Naive thymus-derived CD8-positive, alpha-beta T cell (primary cell): ENCODE measurements at places on chromosomes 6 and 20.

GRCh38 chr6:16947375-16948015 is 154.4 kb upstream of the STMND1 start:
- H3K4me1 ChIP-seq = no peaks in the 10 kb centered on the region
- no peak overlapping the region for H3K27ac ChIP-seq
- H3K27me3 ChIP-seq = peaks cover 5% of the 10 kb centered on the region
- no peak overlapping the region for H3K4me3 ChIP-seq

- H3K4me3 ChIP-seq = peak within 1 kb of the TSS; percentile 92
- no peaks in the 10 kb centered on the region for H3K36me3 ChIP-seq
These were observed at the start of gene SLC23A2 for GRCh38 chr20:5001174-5002076. Gene SLC23A2 (minus strand): TSS chr20:5001510. CDS start chr20:4932562, 68,948 bp downstream.

DNA sequence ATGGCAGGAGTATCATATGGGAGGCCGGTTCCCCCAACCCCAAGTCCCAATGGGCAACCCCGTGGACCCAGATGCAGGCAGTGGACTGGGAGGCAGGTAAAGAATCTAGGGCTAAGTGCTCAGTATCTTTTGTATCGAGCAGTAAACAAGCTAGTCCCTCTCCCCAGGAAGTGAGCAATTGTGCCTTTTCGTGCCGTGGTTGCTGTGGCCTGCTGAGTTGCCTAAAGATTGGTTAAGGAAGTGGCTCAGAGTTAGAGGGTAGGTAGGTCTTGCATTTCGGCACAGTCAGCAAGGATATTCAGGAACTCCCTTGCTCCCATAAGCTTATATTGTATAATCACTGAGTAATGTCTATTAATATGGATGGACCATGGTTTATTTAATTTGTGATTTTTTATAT is 1.3 kb upstream of the DNAH8 start:
- no peak overlapping the region for H3K27ac ChIP-seq
- peaks cover 27% of the 10 kb centered on the region for H3K27me3 ChIP-seq
- peak; percentile 22 for DNase-seq

- H3K4me3 ChIP-seq = no peak overlapping the region
- H3K36me3 ChIP-seq = no peaks in the 10 kb centered on the region
- H3K4me1 ChIP-seq = peaks cover 5% of the 10 kb centered on the region
- no peak overlapping the region for H3K27ac ChIP-seq
These were observed 27.8 kb upstream of the TLDC2 start for GRCh38 chr20:36848078-36848660.

DNA sequence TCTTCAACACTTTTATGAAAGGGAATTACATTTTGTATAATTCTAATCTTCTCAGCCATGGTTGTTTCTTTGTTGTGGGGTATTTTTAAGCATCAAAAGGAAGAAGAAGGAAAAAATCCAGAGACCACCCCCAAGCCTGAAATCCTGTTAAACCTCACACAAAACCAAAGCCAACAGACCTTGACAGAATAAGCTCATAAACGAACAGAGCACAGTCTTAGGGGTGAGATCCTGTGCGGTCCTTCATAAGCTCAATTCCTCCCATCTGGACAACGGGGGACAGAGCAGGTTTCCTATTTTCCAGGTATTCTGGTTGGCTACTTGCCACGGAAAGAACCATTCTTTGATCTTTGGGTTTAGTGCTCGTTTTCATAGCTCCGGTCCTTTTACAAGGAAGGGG is 151.3 kb upstream of the SULF2 start:
- no peaks in the 10 kb centered on the region for H3K4me1 ChIP-seq
- H3K27ac ChIP-seq = no peak overlapping the region
- DNase-seq = no peak

DNA sequence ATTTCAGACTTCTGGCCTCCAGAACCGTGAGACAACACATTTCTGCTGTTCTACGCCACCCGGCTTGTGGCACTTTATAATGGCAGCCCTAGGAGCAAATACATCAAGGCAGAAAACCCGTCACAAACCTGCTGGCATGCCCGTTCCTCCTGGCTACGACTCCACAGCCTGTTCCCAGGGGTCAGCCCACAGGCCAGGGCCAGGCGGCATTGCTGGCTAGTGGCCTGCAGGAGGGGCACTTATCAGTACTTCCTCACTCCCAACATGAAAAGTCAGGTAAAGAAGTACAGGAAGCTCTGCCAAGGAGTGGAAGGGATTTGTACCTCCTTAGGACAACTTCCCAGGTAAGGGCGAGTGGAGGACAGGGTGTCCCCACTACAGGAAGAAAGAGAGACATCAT is 223.1 kb upstream of the AGPAT4 start:
- H3K4me1 ChIP-seq = no peaks in the 10 kb centered on the region
- H3K27me3 ChIP-seq = no peaks in the 10 kb centered on the region
- DNase-seq = no peak

GRCh38 chr6:7051780-7052442 is 55.9 kb upstream of the RREB1 start:
- H3K27ac ChIP-seq = no peak overlapping the region
- H3K4me1 ChIP-seq = peaks cover 13% of the 10 kb centered on the region
- H3K27me3 ChIP-seq = no peaks in the 10 kb centered on the region
- H3K36me3 ChIP-seq = no peaks in the 10 kb centered on the region
- DNase-seq = peak; percentile 55

DNA sequence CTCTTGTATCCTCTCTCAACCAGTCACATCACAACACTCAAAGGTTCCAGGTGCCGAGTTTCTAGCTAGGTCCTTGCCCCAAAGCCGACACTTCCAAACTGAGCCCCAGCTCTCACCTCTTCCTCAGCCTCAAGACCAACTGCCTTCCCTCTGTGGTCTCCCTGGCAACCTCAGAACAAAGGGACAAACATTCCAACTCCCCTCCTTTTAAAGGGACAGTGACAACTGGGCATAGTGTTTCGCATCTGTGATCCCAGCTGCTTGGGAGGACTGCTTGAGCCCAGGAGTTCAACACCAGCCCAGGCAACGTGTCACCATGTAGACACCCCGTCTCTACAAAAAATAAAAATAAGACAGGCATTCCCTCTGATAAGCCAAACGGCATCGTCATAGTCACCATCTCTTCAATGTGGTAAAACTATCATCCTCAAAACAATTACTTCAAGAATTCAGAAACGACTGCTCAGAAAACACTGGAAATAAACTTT is 11.3 kb downstream of the DIDO1 start:
- peaks cover 38% of the 10 kb centered on the region for H3K36me3 ChIP-seq
- H3K4me3 ChIP-seq = peak overlapping the region; percentile 81
- H3K27ac ChIP-seq = peak overlapping the region; percentile 96
- peaks cover 80% of the 10 kb centered on the region for H3K4me1 ChIP-seq

GRCh38 chr20:48866936-48867335 is 39.1 kb upstream of the PREX1 start:
- DNase-seq = no peak
- peaks cover 31% of the 10 kb centered on the region for H3K4me1 ChIP-seq
- no peak overlapping the region for H3K4me3 ChIP-seq
- H3K27me3 ChIP-seq = no peaks in the 10 kb centered on the region
- H3K36me3 ChIP-seq = no peaks in the 10 kb centered on the region

GRCh38 chr20:25399037-25399430 is 8.4 kb upstream of the ABHD12 start:
- no peaks in the 10 kb centered on the region for H3K27me3 ChIP-seq
- no peak overlapping the region for H3K27ac ChIP-seq
- no peaks in the 10 kb centered on the region for H3K4me1 ChIP-seq
- H3K36me3 ChIP-seq = peaks cover 14% of the 10 kb centered on the region
- no peak overlapping the region for H3K4me3 ChIP-seq
- no peak for DNase-seq

- no peaks in the 10 kb centered on the region for H3K4me1 ChIP-seq
- no peak overlapping the region for H3K27ac ChIP-seq
- no peak for DNase-seq
These were observed 73.9 kb upstream of the NRSN1 start for GRCh38 chr6:24051942-24052589.

- no peak overlapping the region for H3K27ac ChIP-seq
- H3K4me3 ChIP-seq = no peak overlapping the region
- no peaks in the 10 kb centered on the region for H3K36me3 ChIP-seq
- no peak for DNase-seq
- no peaks in the 10 kb centered on the region for H3K4me1 ChIP-seq
These were observed 675.9 kb upstream of the CITED2 start for GRCh38 chr6:140050101-140050995.

- no peaks in the 10 kb centered on the region for H3K27me3 ChIP-seq
- H3K36me3 ChIP-seq = no peaks in the 10 kb centered on the region
- H3K4me1 ChIP-seq = peaks cover 9% of the 10 kb centered on the region
- H3K4me3 ChIP-seq = no peak overlapping the region
These were observed 143.1 kb downstream of the CD164 start for GRCh38 chr6:109239160-109239559.

DNA sequence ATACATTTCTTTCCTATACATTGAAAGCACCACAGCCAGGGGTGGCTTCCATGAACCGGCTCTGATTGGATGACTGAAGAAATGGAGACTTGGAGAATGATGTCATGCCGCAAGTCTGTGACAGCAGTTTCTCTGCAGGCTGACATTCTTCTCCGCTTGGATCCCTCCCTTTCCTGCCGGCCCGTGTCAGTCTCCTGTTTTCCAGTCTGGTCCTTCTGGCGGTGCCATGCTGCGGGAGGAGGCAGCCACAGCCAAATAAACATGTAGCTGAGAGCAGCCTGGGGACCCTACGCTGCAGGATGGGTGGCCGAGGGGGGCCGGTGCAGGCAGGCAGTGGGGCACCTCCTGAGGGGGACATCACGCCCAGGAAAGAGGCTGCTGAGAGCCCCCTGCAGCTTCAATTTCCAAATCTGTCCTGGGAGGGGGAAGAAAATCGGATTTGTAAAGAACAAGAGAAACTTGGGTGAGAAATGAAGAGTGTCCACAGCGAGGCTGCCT is 178.0 kb downstream of the TAF4 start:
- H3K27me3 ChIP-seq = peaks cover 28% of the 10 kb centered on the region
- DNase-seq = no peak
- H3K4me1 ChIP-seq = peaks cover 13% of the 10 kb centered on the region

GRCh38 chr6:1395941-1396908 is 6.8 kb downstream of the FOXF2 start:
- H3K27me3 ChIP-seq = peaks cover 55% of the 10 kb centered on the region
- no peak overlapping the region for H3K4me3 ChIP-seq
- no peak overlapping the region for H3K27ac ChIP-seq
- H3K4me1 ChIP-seq = peaks cover 12% of the 10 kb centered on the region
- no peaks in the 10 kb centered on the region for H3K36me3 ChIP-seq

DNA sequence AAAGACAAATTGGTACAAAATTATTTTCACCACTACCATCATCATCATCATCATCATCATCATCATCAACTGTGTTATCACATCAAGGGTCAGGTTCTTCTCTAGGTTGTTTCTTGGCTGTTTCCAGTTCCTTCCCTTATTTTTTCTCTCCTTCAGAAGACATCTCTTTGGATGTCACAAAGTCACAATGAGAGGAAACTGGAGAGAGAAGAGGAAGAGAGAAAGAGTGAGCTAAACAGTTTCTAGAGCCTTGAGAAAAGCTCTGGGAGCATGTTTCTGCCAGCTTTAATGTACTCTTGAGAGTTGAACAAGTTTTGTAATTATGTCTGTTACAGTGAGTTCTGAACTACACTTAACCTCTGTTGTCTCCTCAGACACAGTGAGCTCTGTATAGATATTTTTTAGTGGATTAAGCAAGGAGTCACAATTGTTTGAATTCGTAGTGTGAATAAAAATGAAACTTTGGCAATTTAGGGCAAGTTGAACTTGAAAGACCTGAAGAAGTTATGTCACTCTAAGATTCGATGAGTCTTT is 123.0 kb upstream of the AKIRIN2 start:
- no peak for DNase-seq
- no peak overlapping the region for H3K4me3 ChIP-seq
- no peak overlapping the region for H3K27ac ChIP-seq
- peaks cover 11% of the 10 kb centered on the region for H3K4me1 ChIP-seq
- no peaks in the 10 kb centered on the region for H3K36me3 ChIP-seq
- H3K27me3 ChIP-seq = peaks cover 4% of the 10 kb centered on the region

- H3K27ac ChIP-seq = no peak overlapping the region
- peaks cover 3% of the 10 kb centered on the region for H3K36me3 ChIP-seq
- DNase-seq = no peak
- H3K4me3 ChIP-seq = no peak overlapping the region
- no peaks in the 10 kb centered on the region for H3K4me1 ChIP-seq
These were observed 159.5 kb upstream of the SYNCRIP start for GRCh38 chr6:85802162-85802561.

GRCh38 chr6:84623956-84624680 is 140.3 kb downstream of the TBX18 start:
- peaks cover 16% of the 10 kb centered on the region for H3K36me3 ChIP-seq
- H3K4me1 ChIP-seq = no peaks in the 10 kb centered on the region
- H3K27me3 ChIP-seq = peaks cover 2% of the 10 kb centered on the region
- no peak overlapping the region for H3K4me3 ChIP-seq

GRCh38 chr6:91447081-91447480 is 860.2 kb upstream of the MAP3K7 start:
- H3K27me3 ChIP-seq = no peaks in the 10 kb centered on the region
- H3K4me1 ChIP-seq = no peaks in the 10 kb centered on the region
- H3K36me3 ChIP-seq = no peaks in the 10 kb centered on the region
- no peak overlapping the region for H3K4me3 ChIP-seq

- no peaks in the 10 kb centered on the region for H3K36me3 ChIP-seq
- peaks cover 25% of the 10 kb centered on the region for H3K4me1 ChIP-seq
- peak overlapping the region; percentile 76 for H3K27ac ChIP-seq
- DNase-seq = no peak
These were observed 32.3 kb upstream of the DUSP22 start for GRCh38 chr6:259901-260508.

GRCh38 chr6:43391440-43392031 is 22.1 kb upstream of the ZNF318 start:
- H3K27ac ChIP-seq = peak overlapping the region; percentile 77
- peak; percentile 48 for DNase-seq
- peak overlapping the region; percentile 73 for H3K4me3 ChIP-seq
- H3K27me3 ChIP-seq = peaks cover 27% of the 10 kb centered on the region
- H3K4me1 ChIP-seq = peaks cover 44% of the 10 kb centered on the region
- no peaks in the 10 kb centered on the region for H3K36me3 ChIP-seq

DNA sequence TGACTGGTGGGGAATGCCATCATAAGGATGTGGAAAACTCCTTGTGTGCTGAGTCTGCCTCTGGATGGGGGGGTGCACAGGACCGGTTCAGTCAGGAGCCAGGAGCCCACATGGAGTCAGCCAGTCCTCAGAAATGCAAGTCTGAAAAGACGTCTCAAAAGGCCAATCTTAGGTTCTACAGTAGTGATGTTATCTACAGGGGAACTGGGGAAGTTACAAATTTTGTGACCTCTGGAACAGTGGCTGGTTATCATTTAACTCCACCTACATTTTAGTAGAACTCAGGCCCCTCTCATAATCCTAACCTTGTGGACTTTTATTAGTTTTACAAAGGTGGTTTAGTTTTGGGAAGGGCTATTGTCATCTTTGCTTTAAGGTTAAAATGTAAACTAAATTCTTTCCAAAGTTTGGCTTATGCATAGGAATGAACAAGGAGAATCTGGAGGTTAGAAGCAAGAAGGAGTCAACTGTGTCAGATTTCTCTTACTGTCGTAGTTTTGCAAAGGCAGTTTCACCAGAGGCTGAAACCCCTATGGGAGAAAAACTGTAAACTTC is 13.7 kb upstream of the TBC1D22B start:
- no peaks in the 10 kb centered on the region for H3K27me3 ChIP-seq
- DNase-seq = no peak
- H3K4me1 ChIP-seq = peaks cover 11% of the 10 kb centered on the region
- no peak overlapping the region for H3K4me3 ChIP-seq
- H3K36me3 ChIP-seq = no peaks in the 10 kb centered on the region
- no peak overlapping the region for H3K27ac ChIP-seq
